ENCODE measurements at places on chromosomes 2 and 18. TPM values are rescaled to one million over a fixed set of nuclear protein-coding genes. Genes with fewer than 3 reads are reported as not detected.

C2orf80 gene
- total RNA-seq = not detected

GKN2 gene
- 3.5 TPM for total RNA-seq

SIX2 gene
- 0.27 TPM for total RNA-seq

MATN3 gene
- 13.7 TPM for total RNA-seq

UGT1A8 gene
- total RNA-seq = not detected

LYPD6B gene
- total RNA-seq = not detected

CCDC148 gene
- 0.48 TPM for total RNA-seq

ELAC1 gene
- 4.5 TPM for total RNA-seq

SLC40A1 gene
- total RNA-seq = 4.2 TPM

TUBA3E gene
- total RNA-seq = not detected

CRYBA2 gene
- not detected for total RNA-seq

CHRNG gene
- not detected for total RNA-seq

Measured in A549 treated with RU486 at 1 μM for 4 hours (cell line).